Vein endothelial cell (primary cell): ENCODE measurements at places on chromosomes 1 and 21. TPM values are rescaled to one million over a fixed set of nuclear protein-coding genes. Genes with fewer than 3 reads are reported as not detected.

Gene TNFAIP8L2
- not detected in 2 replicates for total RNA-seq

Gene KIF2C
- total RNA-seq = 16.7 and 25.4 TPM in 2 replicates

Gene ARHGAP30
- total RNA-seq = not detected in 2 replicates

Gene SLC6A17
- total RNA-seq = under 0.01 and 0.76 TPM in 2 replicates

Gene SLC2A5
- under 0.01 and 0.33 TPM in 2 replicates for total RNA-seq

Gene CDK18
- 0.29 and 0.33 TPM in 2 replicates for total RNA-seq

Gene EFNA1
- 84.4 and 125 TPM in 2 replicates for total RNA-seq

Gene OR6K3
- 0.19 TPM in 1 of 2 replicates, not detected in the other for total RNA-seq
